ENCODE measurements at places on chromosomes 6 and 20. TPM values are rescaled to one million over a fixed set of nuclear protein-coding genes. Genes with fewer than 3 reads are reported as not detected.

The ANKEF1 gene
- 1.3 TPM for total RNA-seq

The MCCD1 gene
- total RNA-seq: not detected

The LAMA2 gene
- 138 TPM for total RNA-seq

The TFAP2C gene
- total RNA-seq: 0.20 TPM

The GPR6 gene
- not detected for total RNA-seq

The ADGRF1 gene
- not detected for total RNA-seq

The DAAM2 gene
- 16.1 TPM for total RNA-seq

The CCM2L gene
- total RNA-seq: 9.2 TPM

The TPX2 gene
- 0.72 TPM for total RNA-seq

The LAMA5 gene
- 110 TPM for total RNA-seq

GRCh38 chr20:51095633-51096521 is 73.0 kb upstream of the KCNG1 start:
- DNase-seq: no peak

DNA sequence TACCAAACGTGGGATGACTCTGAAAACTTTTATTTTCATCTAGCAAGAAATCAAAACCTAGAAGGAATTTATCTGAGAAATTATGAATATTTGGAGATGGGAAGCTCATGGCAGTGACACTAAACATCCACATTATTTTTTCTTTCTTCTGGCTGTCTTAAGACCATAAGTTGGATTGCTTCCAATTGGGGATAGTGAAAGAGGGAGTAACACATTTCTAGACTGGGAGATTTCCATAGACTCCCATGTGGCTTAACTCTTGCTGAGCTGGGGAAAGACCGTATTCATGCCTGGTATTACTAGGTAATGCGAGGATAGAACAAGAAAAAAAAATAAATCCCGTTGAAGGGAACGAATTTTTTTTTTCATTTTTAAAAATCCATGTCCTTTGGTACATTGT is 120.0 kb downstream of the UTRN start:
- DNase-seq: no peak

GRCh38 chr20:39691151-39691862 is 729.2 kb downstream of the DHX35 start:
- DNase-seq: no peak

DNA sequence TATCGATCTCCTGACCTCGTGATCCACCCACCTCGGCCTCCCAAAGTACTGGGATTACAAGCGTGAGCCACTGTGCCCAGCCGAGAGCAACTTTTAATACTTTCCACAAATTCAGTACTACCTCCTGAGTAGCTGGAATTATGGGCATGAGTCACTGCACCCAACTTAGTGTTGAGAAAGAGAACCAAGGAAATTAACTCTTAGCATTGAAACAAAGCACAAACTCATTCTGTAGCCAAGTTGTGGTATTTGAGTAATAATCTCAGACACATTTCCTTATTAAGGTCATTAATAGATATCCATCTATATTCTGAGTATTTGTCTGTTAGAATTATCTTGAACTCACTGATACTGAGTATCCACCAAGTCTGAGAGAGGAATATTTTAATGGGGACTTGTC is 14.3 kb upstream of the ELOVL2 start:
- DNase-seq: no peak

GRCh38 chr6:106339334-106340029 is 13.9 kb upstream of the ATG5 start:
- no peak for DNase-seq

DNA sequence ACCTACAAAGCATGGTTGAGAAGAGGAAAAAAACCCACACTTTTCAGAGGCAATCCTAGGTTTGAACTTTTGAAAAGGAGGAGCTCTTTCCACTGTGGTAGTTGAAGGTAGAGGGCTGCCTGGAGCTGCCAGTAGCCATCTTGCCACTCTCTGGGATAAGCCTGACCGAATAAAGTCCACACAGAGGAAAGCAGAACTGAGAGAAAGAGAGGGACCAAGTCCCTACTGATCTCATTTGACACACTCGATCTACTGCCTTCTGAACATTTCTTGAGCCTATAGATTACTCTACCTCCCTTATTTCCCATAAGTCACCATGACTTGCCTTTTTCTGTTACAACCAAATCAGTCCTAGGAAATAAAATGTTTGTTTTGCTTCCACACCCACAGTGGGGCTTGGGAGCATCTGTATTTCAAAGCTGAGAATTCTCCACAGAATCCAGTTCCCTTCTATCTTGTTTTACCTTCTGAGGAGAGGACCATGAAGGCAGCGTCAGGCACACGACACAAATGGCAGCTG is 147.0 kb upstream of the PTPRK start:
- DNase-seq: no peak

GRCh38 chr20:20019123-20019522 is 2.0 kb downstream of the NAA20 start:
- no peak for DNase-seq

DNA sequence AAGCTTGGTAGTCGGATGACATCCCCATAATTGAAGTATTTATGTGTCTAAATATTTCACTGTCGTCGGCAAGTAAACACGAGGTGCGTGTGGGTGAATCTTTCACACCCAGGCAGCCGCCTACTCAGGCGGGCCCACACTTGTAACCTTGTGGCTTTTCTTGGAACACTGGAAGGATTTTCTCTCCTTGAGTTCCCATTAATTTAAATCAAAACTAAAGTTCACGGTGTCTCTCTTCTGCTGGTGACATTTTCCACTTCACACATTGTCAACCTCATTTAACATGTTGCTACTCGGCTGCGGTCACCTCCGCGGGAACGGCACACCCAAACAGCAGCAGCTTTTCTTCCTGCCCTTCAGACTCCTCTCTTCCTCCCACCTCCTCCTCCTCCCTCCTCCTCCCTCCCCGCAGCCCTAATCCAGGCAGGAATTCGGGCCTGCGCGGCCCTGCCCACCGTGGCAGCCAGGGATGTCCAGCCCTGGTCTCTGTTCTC is 336.6 kb downstream of the QKI start:
- no peak for DNase-seq

- DNase-seq: no peak
Measured at GRCh38 chr20:1939270-1939595, 44.0 kb downstream of the SIRPA start.

GRCh38 chr6:106547601-106548453 is 81.5 kb downstream of the RTN4IP1 start:
- no peak for DNase-seq

DNA sequence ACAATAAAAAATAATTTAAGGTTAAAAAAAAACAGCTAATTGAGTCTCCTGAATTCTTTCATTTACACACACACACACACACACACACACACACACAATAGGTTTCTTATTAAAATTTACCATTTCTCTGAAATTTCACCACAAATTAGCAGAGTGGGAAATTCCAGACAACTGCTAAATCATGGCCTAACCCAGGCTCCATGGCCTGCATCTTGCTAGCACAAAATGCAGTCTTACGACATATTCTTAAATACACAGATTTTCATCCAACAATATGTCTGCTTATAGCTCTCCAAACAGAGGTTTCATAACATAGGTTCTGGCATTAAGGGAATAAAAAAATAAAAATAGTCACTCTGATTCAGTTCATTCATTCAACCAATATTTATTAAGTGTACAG is 46.9 kb downstream of the SOD2 start:
- DNase-seq: no peak

- DNase-seq: no peak
Measured at GRCh38 chr6:169326067-169326799, 72.6 kb upstream of the THBS2 start.

GRCh38 chr6:39362487-39362865 is 40.0 kb upstream of the KCNK16 start:
- DNase-seq: no peak

DNA sequence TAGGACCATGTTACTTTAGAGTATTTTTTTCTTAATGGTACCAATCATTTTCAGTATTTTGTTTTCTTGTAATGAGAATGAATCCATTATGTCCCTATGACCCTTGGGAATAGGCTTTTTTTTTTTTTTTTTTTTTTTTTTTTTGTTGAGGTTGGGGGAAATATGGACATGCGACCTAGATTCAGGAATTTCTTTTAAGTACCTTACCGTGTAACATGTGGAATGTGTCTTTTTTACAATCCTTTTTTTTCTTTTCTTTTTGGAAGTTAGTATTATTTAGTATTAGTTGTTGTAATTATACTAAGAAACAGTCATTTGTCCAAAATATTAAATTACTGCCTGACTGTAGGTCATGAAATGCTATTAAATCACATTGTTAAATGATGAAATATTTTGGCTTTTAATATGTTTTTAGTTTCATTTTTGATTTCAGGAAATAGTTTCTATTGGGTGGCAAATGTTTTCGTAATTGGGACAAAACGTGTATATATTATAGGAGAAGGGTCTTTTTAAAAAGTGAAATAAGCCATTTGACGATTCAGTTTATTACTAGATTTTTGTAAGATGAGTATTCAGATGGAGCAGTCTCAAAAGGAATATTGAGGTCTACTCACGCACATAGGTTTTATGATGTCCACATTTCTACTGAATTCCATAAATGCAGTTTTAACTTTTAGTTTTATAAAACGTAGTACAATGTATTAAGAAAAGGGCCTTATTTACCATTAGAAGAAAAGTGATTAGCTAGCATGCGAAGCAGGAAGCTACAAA is 4.9 kb downstream of the ARID1B start:
- no peak for DNase-seq

Data from left ventricle myocardium superior (tissue), 1 donor.